ENCODE measurements at places on chromosomes 6 and 20. TPM values are rescaled to one million over a fixed set of nuclear protein-coding genes. Genes with fewer than 3 reads are reported as not detected.

GRCh38 chr20:4767084-4767483 is 45.4 kb downstream of the PRND start:
- no peak for DNase-seq

GRCh38 chr6:28208111-28208659 is 16.9 kb upstream of the ZSCAN9 start:
- peak; percentile 71 for DNase-seq

GRCh38 chr20:63471981-63472831 is at the start of gene KCNQ2:
Gene KCNQ2 (minus strand): TSS chr20:63472655. CDS start chr20:63472463, 192 bp downstream.
- DNase-seq, result peak; percentile 74

Gene SCP2D1
- total RNA-seq, result not detected

Gene FAM217A
- not detected for total RNA-seq

Data from neural progenitor cell (in vitro differentiated cells).